ENCODE measurements at places on chromosomes 6 and 20.
A peak's percentile ranks its signal among the peaks of the same experiment; 100 is the strongest.

DNA sequence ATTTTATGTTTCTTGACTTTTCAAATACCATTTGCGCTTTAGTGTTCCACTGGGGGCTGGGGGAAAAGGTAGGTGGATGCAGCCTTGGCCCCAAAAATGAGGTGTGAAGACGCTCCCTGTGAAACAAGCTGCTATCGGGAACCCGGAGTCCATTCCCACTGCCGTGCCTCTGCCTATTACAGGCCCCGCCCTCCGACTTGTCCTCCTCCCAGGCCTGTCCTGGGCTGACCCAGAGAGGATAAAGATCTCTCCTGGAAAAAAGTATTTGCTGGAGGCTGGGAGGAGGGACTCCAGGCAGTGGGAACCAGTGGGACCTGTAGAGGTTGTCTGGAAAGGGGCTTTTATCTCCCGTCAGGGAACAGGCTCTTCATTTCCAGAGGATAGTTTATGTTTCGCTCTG, 215.0 kb downstream of the SLC24A3 start:
- no peak for DNase-seq

DNA sequence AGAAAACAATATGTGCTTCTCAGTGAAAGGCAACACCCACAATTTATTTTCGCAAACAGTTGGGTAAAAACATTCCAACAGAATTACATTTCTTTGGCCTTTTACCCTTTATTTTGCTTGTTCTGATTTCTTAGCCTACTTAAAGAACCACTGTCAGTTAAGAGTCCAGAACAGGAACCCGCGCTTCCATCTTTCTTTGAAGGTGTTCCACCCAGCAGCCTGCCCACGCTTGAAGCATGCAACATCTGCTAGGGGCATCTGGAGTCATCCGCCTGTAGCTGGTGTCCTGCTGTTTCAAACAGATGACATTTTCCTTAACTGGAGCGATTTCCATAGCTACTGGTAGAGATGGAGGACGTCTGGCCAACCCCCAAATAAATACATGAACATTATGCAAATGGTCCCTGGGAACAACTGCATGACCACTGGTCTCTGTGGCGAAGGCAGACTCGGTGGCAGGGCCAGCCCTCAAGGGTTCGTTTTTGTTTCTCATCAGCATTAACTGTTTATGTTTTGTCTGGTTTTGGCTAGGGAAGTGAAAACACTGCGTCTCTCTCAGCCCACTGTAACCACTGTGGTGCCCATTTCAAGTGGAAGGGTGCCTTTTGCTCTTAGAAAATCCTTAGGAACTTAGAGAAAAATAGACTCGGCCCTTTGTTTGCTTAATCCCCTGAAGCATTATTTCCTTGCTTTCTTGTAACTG, 51.6 kb downstream of the LAMA4 start:
- no peak for DNase-seq

- no peak for DNase-seq
Observed at GRCh38 chr6:93916716-93917115, 497.4 kb upstream of the EPHA7 start.

- DNase-seq = no peak
Observed at GRCh38 chr6:168583821-168584220, 142.8 kb downstream of the SMOC2 start.

- DNase-seq = no peak
Observed at GRCh38 chr6:169019111-169019510, 234.5 kb downstream of the THBS2 start.

DNA sequence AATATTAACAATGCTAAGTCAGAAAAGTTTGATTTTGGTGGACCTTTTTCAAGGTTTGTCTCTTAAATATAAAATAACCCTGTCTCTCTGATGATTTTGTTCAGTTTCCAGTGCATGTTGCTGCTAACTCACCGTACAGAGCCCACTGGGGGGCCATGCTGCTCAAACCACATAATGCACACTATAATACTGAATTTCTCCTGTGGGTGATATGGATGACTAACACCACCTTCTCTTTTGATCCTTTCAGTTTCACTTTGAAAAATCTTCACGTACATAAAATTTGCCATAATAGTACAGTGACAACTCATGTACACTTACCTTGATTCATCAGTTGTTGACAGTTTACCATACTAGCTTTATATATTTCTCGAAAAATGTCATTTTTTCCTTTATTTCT, 506.6 kb upstream of the MAN1A1 start:
- no peak for DNase-seq

DNA sequence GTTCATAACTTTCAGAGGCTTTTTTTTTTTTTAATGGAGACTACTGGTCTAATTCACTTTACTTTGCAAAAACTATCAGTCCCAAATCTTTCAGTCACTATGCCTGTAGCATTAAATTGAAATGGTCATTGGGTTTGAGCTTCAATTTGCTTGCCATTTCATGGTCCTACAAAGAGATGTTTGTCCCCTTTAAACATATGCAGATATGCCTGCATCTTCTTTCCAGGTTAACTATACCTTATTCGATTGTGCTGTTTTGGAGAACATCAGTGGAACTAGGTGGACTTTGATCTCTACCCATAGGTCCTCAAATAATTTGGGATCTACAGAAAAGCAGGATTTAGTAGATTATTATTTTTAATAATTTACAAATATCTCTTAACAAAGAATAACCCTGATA, 4.6 kb downstream of the POU3F2 start:
- no peak for DNase-seq

GRCh38 chr6:50333696-50334095, 284.0 kb upstream of the DEFB112 start:
- no peak for DNase-seq

DNA sequence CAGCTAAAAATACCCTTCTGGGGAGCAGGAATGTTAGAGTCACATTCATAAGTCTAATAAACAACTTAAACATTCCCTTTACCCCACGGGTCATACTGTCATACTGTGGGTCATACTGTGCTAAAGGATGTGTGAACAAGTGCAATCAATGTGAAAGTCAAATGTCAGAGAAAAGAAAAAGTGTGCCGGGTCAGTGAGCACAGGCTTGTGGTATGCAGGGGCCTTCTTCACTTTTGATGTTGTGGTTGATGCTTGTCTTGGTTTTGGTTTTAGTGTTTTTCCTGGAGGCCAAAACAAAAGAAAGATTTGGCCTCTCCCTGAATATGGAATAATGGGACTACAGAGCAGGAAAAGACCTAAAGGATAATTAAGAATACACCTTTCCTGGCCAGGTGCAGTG, 267.9 kb upstream of the PLN start:
- no peak for DNase-seq

GRCh38 chr6:110950440-110950839, 8.1 kb upstream of the GTF3C6 start:
- DNase-seq = no peak

- no peak for DNase-seq
Observed at GRCh38 chr6:41561416-41561815, 15.2 kb downstream of the FOXP4 start.

- no peak for DNase-seq
Observed at GRCh38 chr6:16205377-16206144, 32.8 kb upstream of the GMPR start.

GRCh38 chr6:162998777-162999176, 271.0 kb downstream of the PACRG start:
- no peak for DNase-seq

DNA sequence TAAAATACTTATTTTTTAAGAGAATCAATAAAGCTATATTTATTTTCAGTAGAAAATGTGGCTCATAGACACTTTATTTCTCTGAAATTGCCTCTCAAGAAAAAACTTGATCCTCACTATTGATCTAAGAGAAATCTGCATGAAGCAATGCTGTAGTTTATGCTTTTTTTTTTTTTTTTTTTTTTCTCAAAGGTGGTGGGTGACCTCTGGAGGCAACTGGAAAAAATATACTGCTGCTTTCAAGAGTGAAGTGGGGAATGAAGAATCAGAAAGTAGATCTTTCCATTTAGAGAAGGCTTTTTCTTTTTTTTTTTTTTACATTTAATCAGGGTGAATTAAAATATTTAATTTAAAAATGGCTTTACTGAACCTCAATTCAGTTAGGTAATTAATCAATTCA, 169.3 kb downstream of the SLC16A10 start:
- no peak for DNase-seq

- DNase-seq = no peak
Observed at GRCh38 chr6:148225871-148226270, 116.8 kb upstream of the SASH1 start.

DNA sequence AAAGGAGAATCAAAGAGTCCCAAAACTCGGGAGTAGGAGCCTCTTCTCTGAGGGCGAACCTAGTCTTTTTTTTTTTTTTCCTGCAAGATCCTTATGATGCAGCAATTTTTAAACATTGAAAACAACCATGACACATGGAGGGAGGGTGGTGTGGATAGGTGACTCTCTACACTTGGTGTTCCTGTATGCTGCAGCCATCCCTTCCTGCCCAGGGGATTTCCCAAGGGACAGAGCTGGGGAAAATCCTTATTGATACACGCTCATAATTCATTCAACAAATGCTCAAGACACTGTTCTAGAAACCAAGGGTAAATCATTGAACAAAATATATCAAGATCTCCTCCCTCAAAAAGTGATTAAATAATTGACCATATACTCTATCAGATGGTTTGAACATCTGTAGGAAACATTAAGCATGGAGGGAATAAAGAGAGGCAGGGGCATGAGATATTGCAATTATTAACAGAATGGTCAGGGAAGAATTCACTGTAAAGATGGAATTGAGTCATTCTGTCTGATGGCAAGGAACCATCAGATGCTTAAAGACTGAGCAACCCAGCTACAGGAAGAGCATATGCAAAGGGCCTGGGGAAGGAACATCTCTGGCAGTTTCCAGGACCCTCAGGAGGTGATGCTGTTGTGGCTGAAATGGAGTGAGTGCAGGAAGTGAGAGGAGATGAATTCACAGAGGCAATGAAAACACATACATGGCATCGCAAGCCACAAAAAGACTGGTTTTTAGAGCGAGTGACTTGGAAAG, 13.4 kb upstream of the BTN3A3 start:
- no peak for DNase-seq

- no peak for DNase-seq
Observed at GRCh38 chr6:149328083-149328482, 10.6 kb downstream of the TAB2 start.

GRCh38 chr6:107822176-107823046, 1.7 kb downstream of the SCML4 start:
- no peak for DNase-seq

DNA sequence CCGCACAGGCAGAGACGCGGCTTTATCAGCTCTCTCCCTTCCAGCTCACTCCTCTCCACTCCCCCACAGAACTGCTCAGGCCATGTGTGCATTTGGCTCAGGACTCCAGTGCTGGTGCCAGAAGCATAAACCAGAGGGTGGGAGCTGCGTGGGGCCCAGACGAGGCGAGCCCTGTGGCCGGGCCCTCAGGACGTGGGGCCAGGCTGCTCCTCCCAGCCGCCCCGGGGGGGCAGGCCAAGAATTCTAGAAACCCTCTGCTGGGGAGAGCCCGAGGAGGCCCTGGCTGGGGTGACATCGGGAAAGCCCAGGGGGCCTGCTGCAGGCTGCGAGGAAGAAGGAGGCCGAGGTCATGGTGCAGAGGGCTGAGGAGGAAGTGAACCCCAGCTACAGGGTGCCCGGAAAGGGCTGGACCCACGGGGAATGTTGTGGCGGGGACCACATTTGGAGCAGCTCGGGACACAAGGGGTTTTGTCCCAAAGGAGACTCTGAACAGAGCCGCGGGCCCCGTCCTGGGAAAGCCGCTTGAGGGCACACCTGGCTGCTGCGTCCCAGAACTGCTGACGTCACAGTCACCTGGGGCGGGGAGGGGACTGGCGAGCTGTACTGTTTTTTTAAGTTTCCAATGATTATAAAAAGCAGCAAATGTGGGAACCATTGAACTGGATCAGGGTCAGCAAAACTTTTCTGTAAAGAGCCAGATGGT, 107.1 kb downstream of the BANF2 start:
- peak; percentile 86 for DNase-seq

DNA sequence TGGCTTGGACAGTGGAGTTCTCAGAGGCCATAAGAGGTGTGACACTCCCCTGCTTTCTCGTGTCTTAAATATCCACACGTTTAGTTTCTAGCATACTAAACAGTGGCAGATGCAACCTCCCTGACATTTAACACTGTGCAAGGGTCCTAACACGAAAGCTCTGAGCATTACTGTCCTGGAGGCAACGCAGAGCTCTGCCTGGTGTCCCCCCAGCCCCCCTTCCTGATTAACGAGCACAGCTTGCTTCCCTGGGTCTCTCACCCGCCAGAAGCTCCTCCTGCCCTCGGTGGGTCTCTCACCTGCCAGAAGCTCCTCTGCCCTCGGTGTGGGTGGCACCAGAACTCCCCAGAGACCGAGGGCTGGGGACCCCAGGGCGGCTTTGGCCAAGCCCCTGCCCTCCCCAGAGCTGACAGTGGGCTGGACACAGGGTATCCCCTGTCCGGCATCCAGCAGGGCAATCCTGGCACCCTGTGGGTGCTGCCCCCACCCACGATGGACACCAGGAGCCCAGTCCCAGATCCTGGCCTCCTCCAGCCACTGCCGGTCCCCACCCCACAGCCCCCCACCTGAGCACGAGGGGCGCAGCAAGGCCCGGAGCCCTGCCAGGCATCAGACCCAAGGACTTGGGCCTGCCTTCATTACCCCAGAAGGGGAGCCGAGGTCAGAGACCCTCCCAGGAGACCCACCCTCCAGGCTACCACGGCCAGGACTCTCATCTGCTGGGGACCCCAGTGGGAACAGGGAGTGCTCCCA, 12.4 kb upstream of the KCNQ2 start:
- no peak for DNase-seq

DNA sequence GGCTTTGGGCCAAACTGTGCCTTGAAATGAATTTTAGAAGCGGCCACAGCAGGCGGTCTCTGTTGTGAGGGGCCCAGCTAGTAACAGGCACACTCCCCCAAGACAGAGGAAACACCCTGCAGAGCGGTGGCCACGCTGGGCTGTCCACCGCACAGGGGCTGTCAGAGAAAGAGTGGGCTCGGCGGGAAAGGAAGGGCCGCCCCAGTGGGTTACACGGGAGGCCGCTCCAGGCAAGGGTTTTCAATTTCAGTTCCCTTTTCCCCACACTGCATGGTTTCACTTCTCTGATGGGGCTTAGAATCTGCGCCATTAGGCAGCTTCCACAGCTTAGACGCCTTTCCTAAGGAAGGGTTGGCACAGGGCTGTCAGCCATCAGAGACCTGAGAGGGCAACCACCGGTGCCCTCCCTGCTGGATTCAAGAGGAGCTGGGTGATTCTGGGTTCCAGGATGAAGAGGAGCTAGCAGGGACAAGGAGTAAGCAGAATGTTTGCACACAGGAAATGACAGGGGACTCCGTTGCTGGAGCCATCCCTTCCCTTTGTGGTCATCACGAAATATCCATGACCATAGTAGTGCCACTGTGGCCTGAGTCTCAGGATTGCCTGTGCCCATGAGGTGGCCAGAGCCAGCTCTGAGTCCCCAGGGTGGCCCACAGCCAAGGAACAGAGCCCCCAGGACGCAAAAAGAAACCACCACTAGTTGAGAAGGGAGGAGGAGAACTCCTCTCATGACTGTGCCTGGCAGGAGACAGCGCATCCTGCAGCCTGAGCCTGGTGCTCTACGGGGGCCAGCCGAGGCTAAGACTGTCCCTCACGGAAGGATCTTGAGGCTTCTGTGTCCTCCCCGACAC, 282.7 kb downstream of the NRN1 start:
- DNase-seq = no peak

- no peak for DNase-seq
Observed at GRCh38 chr6:145031962-145032361, 703.4 kb downstream of the EPM2A start.

GRCh38 chr20:19737025-19737424, 21.0 kb upstream of the RIN2 start:
- DNase-seq = no peak
